ENCODE measurements at places on chromosomes 6 and 20. TPM values are rescaled to one million over a fixed set of nuclear protein-coding genes. Genes with fewer than 3 reads are reported as not detected.

The XKR7 gene
- not detected for total RNA-seq

The CLIC5 gene
- total RNA-seq: not detected

The CGAS gene
- 0.03 TPM for total RNA-seq

The ZNF334 gene
- 4.0 TPM for total RNA-seq

The GSS gene
- total RNA-seq: 137 TPM

The PRDM13 gene
- total RNA-seq: 1.4 TPM

The IYD gene
- 0.04 TPM for total RNA-seq

The MAP7 gene
- total RNA-seq: 0.49 TPM

The TSPYL4 gene
- total RNA-seq: 13.9 TPM

The FAM210B gene
- 24.0 TPM for total RNA-seq

The ADTRP gene
- total RNA-seq: 1.1 TPM

The NKX2-4 gene
- 5.5 TPM for total RNA-seq

The CD83 gene
- total RNA-seq: 7.2 TPM

The KCNK16 gene
- not detected for total RNA-seq

The HLA-DOA gene
- 4.3 TPM for total RNA-seq

The LY86 gene
- total RNA-seq: not detected

The DEFB112 gene
- not detected for total RNA-seq

All from A375 (cell line).